Natural killer cell treated with Interleukin-12 subunit alpha and Interleukin-12 subunit beta and Interleukin-15 and Interleukin-18, amount 100 ng/mL, for 72 hours (primary cell): ENCODE measurements at places on chromosomes 11 and 22.

GRCh38 chr11:15707971-15708370 lies 593.2 kb downstream of the INSC start:
- no peaks in the 10 kb centered on the region for H3K36me3 ChIP-seq
- no peaks in the 10 kb centered on the region for H3K27me3 ChIP-seq
- no peaks in the 10 kb centered on the region for H3K4me1 ChIP-seq
- H3K27ac ChIP-seq: no peak overlapping the region

GRCh38 chr11:125275905-125276618 lies 111.5 kb downstream of the PKNOX2 start:
- H3K4me3 ChIP-seq: no peak overlapping the region
- no peak for DNase-seq
- no peak overlapping the region for H3K27ac ChIP-seq
- H3K27me3 ChIP-seq: peaks cover 9% of the 10 kb centered on the region
- no peaks in the 10 kb centered on the region for H3K4me1 ChIP-seq

DNA sequence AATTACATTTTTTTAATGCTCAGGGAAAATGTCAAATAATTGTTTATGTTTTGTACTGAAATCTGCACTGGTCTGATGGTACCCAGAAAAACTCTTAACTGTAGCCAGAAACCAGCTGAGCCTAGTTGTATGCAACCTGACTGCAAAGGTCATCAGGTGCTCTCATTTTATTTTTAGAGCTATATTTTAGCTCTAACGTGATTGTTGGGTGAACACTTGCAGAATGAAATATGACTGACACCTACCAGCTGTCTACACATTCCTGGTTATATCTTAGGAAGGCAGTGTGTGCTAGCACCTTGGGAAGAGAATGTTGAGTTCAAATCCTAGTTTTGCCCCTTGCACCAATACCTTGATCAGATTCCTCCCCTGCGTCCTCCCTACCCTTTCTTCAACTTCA lies 23.6 kb downstream of the PTPRJ start:
- no peak for DNase-seq
- H3K36me3 ChIP-seq: no peaks in the 10 kb centered on the region
- no peaks in the 10 kb centered on the region for H3K27me3 ChIP-seq
- peak overlapping the region; percentile 100 for H3K27ac ChIP-seq
- peaks cover 69% of the 10 kb centered on the region for H3K4me1 ChIP-seq

GRCh38 chr11:29159552-29160465 lies 857.0 kb downstream of the KCNA4 start:
- H3K4me3 ChIP-seq: no peak overlapping the region
- H3K27me3 ChIP-seq: no peaks in the 10 kb centered on the region
- no peak overlapping the region for H3K27ac ChIP-seq
- H3K4me1 ChIP-seq: no peaks in the 10 kb centered on the region
- H3K36me3 ChIP-seq: peaks cover 4% of the 10 kb centered on the region

DNA sequence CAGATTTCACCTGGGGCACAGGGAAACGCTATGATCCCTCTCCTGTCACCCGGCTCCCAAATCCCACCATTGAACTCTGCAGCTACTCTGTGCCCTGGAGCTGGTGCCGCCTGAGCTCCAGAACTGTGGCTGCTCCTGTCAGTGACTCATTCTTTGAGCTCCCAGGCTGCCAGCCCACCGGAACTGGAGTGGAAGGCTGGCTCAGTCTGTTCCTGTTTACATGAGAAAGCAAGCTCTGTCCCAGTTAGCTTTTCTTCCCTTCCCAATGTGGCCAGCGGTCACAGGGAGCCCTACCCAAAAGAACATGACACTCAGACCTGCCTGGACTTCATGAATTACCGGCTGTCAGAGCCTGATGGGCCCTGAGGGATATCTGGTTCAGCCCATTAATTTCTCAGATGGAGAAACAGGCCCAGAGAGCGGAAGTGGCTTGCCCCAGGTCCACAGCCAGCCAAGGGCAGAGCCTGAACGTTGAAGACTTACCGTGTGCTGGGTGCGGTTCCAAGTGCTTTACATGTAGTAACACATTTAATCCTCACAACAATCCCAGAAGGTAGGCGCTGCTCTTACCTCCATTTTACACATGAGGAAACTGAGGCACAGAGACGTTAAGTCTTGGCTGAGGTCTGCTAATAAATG lies 23.8 kb upstream of the IGSF22 start:
- H3K36me3 ChIP-seq: no peaks in the 10 kb centered on the region
- H3K4me1 ChIP-seq: no peaks in the 10 kb centered on the region
- H3K27ac ChIP-seq: no peak overlapping the region
- peaks cover 7% of the 10 kb centered on the region for H3K27me3 ChIP-seq

DNA sequence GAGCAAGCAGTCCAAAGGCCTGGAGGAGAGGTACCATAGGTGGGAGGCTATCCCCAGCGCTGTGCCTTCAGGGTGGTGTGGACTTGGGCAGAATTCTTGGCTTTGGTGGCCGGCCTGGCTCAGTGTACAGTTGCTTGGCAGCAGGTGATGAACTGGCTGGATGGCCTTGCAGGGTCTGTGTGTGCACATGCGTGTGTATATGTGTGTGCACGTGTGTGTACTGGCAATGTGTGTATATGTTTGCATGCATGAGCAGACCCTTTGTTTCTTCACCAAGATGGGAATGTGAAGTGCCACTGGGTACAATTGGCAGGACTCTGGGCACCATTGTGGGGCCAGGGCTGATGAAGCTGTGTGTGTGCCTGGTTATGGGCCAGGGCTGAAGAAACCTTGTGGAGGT lies 53.0 kb downstream of the CEP164 start:
- no peak for DNase-seq
- H3K27ac ChIP-seq: no peak overlapping the region
- peaks cover 13% of the 10 kb centered on the region for H3K36me3 ChIP-seq

GRCh38 chr22:28232204-28232603 lies 313.1 kb upstream of the PITPNB start:
- no peak overlapping the region for H3K27ac ChIP-seq
- no peak overlapping the region for H3K4me3 ChIP-seq
- H3K27me3 ChIP-seq: peaks cover 35% of the 10 kb centered on the region
- no peaks in the 10 kb centered on the region for H3K4me1 ChIP-seq
- DNase-seq: no peak

DNA sequence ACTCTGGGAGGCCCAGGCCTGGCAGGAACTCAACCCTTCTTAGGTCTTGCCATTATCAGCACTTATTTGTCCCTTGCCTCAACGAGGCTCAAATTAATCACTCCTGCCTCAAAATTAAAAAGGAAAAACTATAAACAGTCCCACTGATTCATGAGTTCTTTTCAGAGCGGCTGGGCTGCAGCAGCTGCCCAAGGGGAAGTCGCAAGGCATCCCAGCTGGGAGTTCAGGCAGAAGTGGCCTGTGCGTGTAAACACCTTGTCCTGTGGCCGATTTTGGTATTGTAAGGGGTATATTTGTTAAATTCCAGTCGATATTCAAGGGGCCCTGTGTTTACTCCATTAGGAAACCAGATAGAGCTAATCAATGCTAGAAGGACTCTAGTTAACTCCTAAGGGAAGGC lies 213.9 kb upstream of the CADM1 start:
- no peaks in the 10 kb centered on the region for H3K27me3 ChIP-seq
- DNase-seq: no peak
- no peaks in the 10 kb centered on the region for H3K36me3 ChIP-seq
- no peak overlapping the region for H3K4me3 ChIP-seq

GRCh38 chr11:111514216-111515031 lies at the start of gene HOATZ:
Gene HOATZ, plus strand, starts transcription at chr11:111514778. Its CDS starts 7 bp downstream, at chr11:111514785.
- DNase-seq: no peak
- no peaks in the 10 kb centered on the region for H3K36me3 ChIP-seq
- no peaks in the 10 kb centered on the region for H3K4me1 ChIP-seq
- no peak within 1 kb of the TSS for H3K27ac ChIP-seq
- H3K4me3 ChIP-seq: no peak within 1 kb of the TSS

- H3K36me3 ChIP-seq: no peaks in the 10 kb centered on the region
- no peak for DNase-seq
- H3K27ac ChIP-seq: no peak overlapping the region
- H3K4me1 ChIP-seq: peaks cover 7% of the 10 kb centered on the region
- no peaks in the 10 kb centered on the region for H3K27me3 ChIP-seq
Measured at GRCh38 chr11:82857145-82857544, 43.1 kb downstream of the PRCP start.

DNA sequence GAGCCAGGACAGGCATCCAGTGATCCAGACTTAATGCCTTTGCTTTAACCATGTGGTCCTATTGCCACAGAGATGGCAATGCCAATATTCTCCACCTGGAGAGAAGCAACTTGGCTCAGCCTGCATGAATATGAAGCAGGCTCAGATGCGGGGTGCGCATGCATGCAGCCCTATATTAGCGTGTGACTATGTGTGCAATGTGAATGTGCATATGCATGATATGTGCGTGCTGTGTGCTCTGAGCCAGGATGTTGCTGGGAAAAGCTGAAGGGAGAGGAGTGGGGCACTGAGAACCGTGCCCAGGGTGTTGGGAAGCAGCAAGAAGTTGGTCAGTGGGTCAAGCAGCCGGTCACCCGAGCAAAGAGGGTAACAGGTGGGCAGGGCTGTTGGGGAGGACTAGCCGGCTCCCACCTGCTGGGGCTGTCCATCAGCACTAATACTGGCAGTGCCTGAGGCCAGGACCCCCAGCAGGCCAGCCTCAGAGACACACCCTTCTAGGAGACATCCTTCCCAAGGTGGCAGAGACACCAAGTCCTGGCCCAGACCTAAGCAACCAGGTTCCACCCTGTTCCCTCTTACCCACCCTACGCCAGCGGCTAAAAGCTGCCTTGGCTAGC lies 24.8 kb upstream of the MYOD1 start:
- peaks cover 43% of the 10 kb centered on the region for H3K27me3 ChIP-seq
- H3K4me3 ChIP-seq: no peak overlapping the region
- H3K27ac ChIP-seq: no peak overlapping the region
- no peaks in the 10 kb centered on the region for H3K36me3 ChIP-seq

GRCh38 chr11:315051-315481 lies 1.2 kb downstream of the IFITM1 start:
- DNase-seq: no peak
- H3K27me3 ChIP-seq: no peaks in the 10 kb centered on the region
- peaks cover 55% of the 10 kb centered on the region for H3K4me1 ChIP-seq
- peak overlapping the region; percentile 90 for H3K27ac ChIP-seq
- peak overlapping the region; percentile 88 for H3K4me3 ChIP-seq

GRCh38 chr11:110093407-110094297 lies 460 bp downstream of the ZC3H12C start:
- H3K4me1 ChIP-seq: no peaks in the 10 kb centered on the region
- no peak for DNase-seq
- H3K27ac ChIP-seq: no peak overlapping the region
- H3K36me3 ChIP-seq: no peaks in the 10 kb centered on the region

GRCh38 chr11:2835296-2835695 lies 50.3 kb downstream of the CDKN1C start:
- no peaks in the 10 kb centered on the region for H3K36me3 ChIP-seq
- DNase-seq: no peak
- no peak overlapping the region for H3K4me3 ChIP-seq
- no peaks in the 10 kb centered on the region for H3K27me3 ChIP-seq
- H3K27ac ChIP-seq: no peak overlapping the region
- H3K4me1 ChIP-seq: no peaks in the 10 kb centered on the region

DNA sequence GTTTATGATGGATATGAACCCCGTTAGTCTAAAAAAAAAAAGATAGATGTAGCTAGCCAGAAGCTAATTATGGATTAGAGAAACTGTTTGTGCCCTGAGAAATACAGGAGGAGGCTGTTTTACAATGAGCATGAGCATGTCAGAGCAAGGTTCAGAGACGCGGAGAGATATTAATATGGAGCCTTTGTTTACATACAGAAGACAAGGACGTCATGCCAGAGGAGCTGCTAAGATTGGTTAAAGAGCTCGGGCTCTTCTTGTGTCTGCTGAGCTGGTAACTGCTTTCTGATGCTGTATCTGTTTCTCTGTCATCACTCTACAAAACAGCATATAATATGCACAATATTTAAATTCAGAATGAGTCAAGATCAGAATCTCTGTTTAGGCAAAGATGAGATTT lies 24.9 kb upstream of the CCDC89 start:
- no peak overlapping the region for H3K4me3 ChIP-seq
- peaks cover 10% of the 10 kb centered on the region for H3K36me3 ChIP-seq
- no peak for DNase-seq
- no peak overlapping the region for H3K27ac ChIP-seq
- peaks cover 7% of the 10 kb centered on the region for H3K4me1 ChIP-seq

GRCh38 chr11:111409915-111410314 lies 30.8 kb upstream of the POU2AF1 start:
- no peaks in the 10 kb centered on the region for H3K36me3 ChIP-seq
- no peak overlapping the region for H3K4me3 ChIP-seq
- H3K4me1 ChIP-seq: no peaks in the 10 kb centered on the region

DNA sequence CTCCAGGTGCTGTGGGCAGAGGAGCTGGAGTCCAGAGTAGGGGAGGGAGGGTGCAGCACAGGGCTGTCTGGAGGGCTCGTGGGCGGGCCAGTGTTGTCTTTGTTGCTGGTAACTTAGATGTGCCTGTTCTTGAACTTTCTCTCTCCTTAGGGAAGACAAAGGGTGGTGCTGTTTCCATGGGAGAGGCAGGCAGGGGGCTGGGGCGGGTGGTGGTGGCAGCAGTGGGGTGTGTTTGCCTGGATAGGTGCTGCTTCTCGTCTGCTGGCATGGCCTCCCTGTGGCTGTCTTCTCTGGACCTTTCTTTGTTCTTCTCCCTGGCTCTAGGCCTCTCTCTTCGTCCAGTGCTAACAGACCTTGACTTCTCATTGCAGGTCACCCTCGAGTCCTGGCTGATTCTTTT lies 8.5 kb downstream of the SIDT2 start:
- DNase-seq: no peak
- H3K4me3 ChIP-seq: no peak overlapping the region
- H3K27me3 ChIP-seq: no peaks in the 10 kb centered on the region
- no peak overlapping the region for H3K27ac ChIP-seq

DNA sequence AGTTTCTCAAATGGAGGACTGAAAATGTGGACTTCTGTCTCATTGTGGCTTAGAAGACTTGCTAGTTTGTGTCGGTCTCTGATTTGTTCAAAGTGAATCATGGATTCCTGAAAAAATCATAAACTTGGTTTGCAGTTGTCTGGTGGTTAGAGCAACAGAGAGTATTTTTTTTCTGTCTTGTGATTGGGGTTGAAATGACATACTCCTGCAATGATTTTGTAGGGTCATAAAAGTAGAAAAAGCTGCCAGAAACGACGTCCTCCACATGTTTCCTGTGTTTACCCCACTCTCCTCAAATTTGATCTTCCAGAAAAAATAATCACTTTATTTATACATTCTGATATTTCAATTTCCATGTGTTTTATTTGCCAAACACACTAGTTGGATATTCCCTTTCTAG lies 219.2 kb upstream of the PGR start:
- no peak overlapping the region for H3K4me3 ChIP-seq
- H3K4me1 ChIP-seq: no peaks in the 10 kb centered on the region
- H3K27ac ChIP-seq: no peak overlapping the region
- no peak for DNase-seq
- H3K36me3 ChIP-seq: no peaks in the 10 kb centered on the region

DNA sequence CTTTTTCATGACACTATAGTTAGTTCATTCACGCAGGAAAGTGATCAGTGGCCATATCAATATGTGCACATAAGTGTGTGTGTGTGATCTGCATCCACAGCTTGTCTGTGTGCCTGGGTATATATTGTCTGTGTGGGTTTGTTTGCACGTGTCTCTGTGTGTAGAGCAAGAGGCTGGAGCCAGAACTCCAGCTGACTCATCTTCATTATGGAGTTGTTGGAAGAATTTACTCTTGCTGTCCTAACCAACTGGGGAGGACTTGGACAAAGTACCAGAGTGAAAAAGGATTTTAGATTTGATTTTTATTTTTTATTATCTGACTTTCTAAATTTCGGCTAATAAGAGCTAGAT lies 63.9 kb downstream of the TP53I11 start:
- H3K4me1 ChIP-seq: no peaks in the 10 kb centered on the region
- H3K36me3 ChIP-seq: no peaks in the 10 kb centered on the region
- no peak overlapping the region for H3K27ac ChIP-seq
- no peak overlapping the region for H3K4me3 ChIP-seq
- peaks cover 20% of the 10 kb centered on the region for H3K27me3 ChIP-seq

- DNase-seq: no peak
- H3K4me1 ChIP-seq: peaks cover 51% of the 10 kb centered on the region
- H3K4me3 ChIP-seq: peak overlapping the region; percentile 92
- H3K27ac ChIP-seq: peak overlapping the region; percentile 90
- H3K36me3 ChIP-seq: peaks cover 44% of the 10 kb centered on the region
- no peaks in the 10 kb centered on the region for H3K27me3 ChIP-seq
Measured at GRCh38 chr11:62725646-62726045, 1.6 kb downstream of the HNRNPUL2 start.
